ENCODE measurements at places on chromosomes 12 and 14.

DNA sequence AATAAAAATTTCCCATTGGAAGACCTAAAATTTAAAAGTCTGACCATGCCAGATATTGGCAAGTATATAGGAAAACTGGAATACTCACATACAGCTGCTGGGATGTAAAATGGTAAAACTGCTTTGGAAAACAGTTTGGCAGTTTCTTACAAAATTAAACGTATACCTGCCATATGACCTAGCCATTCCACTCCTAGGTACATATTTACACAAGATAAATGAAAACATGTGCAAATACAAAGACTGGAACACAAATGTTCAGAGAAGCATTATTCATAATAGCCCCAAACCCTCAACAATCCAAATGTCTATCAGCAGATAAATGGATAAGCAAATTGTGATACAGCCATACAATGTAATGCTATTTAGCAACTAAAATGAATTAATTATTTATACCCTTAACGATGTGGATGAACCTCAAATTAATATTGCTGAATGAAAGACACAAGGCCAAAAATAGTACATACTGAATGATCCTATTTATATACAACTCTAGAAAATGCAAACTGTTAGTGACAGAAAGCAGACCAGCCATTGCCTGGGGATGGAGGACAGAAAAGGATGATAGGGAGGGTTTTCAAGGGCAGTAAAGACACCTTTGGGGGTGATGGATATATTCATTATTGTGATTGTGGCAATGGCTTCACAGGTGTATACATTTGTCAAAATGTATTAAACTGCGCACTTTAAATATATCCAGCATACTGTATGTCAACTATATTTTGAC lies 21.3 kb upstream of the TCP11L2 start:
- DNase-seq: no peak

- peak; percentile 65 for DNase-seq
Measured at GRCh38 chr14:22555384-22556011, 33.5 kb downstream of the DAD1 start.

DNA sequence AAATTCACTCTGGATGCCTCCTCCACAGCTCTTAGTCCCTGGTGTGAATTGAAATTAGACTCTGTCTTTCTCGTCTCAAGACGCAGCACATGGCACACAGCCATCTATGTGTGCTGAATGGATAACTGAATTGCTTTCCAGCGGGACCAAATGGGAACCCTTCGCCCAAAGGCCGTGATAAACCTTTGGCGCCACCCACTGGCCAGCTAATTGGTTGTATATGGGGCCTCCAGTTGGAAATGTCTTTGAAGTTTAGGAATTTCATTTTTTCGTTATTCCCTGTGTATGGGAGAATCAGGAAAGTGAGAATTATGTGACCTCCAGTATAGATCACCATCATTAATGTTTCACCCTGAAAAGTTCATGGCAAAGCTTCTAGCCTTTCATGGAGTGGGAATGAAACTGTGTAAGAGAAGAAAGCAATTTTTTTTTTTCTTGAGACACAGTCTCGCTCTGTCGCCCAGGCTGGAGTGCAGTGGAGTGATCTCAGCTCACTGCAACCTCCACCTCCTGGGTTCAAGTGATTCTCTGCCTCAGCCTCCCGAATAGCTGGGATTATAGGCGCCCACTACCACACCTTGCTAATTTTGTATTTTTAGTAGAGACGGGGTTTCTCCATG lies 9.8 kb upstream of the HSP90AA1 start:
- DNase-seq: peak; percentile 31

- no peak for DNase-seq
Measured at GRCh38 chr14:78307671-78308070, 137.5 kb downstream of the NRXN3 start.

DNA sequence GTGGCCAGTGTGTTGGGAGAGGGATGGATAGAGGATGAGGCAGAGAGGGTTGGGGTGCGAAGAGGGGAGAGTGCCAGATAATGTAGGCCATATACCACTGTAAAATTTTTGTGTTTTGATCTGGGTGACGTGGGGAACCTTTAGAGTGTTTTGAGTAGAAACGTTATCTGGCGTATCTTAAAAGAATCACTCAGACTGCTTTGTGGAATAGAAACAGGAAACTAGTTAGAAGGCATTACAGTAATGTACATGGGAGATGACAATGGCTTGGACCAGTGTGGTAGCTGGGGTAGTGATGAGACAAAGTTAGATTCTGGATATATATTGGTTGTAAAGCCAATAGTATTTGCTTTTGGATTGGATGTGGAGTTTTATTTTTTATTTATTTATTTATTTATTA lies 20.6 kb downstream of the ATF1 start:
- DNase-seq: no peak

DNA sequence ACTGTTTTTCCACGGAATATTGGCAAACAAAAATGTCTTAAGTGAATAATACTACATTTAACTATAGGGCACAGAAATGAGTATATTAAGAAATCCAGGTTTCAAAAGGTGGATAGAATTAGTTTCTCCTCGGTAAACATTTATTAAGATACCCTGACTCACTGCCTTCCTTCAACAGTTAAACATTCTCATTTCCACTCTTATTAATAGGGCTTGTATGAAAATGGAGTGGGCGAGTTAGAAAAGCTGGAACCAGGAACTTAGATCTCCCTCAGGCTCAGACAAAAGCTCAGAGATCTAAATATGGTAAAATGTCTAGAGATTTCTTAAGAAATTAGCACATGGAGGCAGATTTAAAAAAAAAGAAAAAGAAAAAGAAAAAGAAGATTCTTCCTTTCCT lies 78.8 kb downstream of the RMST start:
- DNase-seq: no peak

DNA sequence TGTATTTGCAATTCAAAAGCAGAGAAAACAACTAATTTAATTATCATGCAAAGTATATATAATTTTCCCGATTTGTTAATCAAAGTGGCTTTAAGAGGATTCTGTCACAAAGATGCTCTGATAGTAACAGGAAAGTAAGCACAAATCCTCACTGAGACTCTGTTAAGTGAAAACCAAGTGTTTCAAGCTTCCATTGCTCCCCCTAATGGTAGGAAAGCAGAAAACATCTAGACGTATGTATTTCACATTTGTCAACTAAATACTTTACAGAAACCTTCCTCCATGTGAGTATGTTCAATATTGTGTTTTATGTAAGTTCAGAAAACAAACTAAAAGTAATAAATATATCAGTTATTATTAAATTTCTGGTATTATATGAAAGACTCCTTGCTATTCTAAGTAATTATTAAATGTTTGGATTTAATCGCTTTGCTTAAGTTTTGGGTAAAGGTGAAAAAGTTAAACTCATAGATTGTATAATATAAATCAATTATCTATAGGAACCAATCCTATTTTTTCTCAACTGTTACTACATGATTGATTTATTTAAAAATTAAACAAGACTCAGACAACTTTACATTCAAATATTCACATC lies 1.5 kb upstream of the NTS start:
- DNase-seq: no peak

- DNase-seq: no peak
Measured at GRCh38 chr12:71552728-71553501, 110.7 kb downstream of the ZFC3H1 start.

- no peak for DNase-seq
Measured at GRCh38 chr12:104319918-104320626, 16.5 kb downstream of the EID3 start.

- no peak for DNase-seq
Measured at GRCh38 chr14:74985028-74985310, 17.8 kb upstream of the EIF2B2 start.

GRCh38 chr14:92665661-92666110 lies 82.7 kb downstream of the LGMN start:
- no peak for DNase-seq

DNA sequence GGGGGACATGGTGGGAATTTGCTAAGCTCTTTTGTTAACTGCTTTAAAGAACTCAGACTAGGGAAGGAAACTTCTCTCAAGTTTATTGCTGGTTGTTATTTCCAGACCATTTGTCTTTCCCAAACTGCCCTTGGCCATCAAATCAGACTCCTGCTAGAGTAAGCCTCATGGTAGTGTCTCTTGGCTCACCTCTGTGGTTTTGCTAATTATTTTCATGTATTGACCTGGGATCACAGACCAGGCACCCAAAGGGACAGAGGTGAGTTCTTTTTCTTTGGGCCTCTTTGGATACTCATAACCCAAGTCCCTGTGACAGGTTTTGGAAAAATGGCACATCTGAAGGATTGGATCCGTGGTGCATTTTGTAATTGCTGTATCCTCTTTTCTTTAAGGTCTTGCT lies 11.2 kb downstream of the ETV6 start:
- DNase-seq: no peak

- DNase-seq: no peak
Measured at GRCh38 chr12:114395755-114396152, 10.2 kb downstream of the TBX5 start.

- no peak for DNase-seq
Measured at GRCh38 chr12:97758194-97758501, 295.5 kb downstream of the RMST start.

GRCh38 chr12:28497889-28498411 lies 307.7 kb downstream of the CCDC91 start:
- no peak for DNase-seq

- peak; percentile 9 for DNase-seq
Measured at GRCh38 chr14:60721326-60722106, 2.6 kb downstream of the SIX4 start.

GRCh38 chr14:105283028-105283427 lies 17.8 kb downstream of the BRF1 start:
- DNase-seq: no peak

DNA sequence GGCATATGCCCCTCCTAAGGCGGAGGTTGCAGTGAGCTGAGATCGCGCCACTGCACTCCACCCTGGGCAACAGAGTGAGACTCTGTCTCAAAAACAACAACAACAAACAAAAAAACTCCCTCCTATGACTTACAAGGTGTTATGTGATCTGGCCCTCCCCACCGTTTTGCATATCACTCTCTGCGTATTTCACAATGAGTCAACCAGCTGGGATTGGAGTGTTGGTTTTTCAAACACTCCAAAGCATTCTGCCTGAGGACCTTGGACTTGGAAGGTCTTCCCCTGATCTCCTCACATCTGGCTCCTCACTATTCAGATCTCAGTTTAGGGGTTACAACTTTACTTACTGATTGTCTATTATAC lies 14.0 kb downstream of the MANSC1 start:
- no peak for DNase-seq

GRCh38 chr14:54676812-54677708 lies 110.1 kb downstream of the SAMD4A start:
- no peak for DNase-seq

- no peak for DNase-seq
Measured at GRCh38 chr12:24728366-24728765, 220.5 kb downstream of the BCAT1 start.

GRCh38 chr14:72839753-72840607 lies 53.9 kb downstream of the DPF3 start:
- DNase-seq: no peak

GRCh38 chr12:101455685-101456084 lies 19.5 kb upstream of the SPIC start:
- DNase-seq: no peak

DNA sequence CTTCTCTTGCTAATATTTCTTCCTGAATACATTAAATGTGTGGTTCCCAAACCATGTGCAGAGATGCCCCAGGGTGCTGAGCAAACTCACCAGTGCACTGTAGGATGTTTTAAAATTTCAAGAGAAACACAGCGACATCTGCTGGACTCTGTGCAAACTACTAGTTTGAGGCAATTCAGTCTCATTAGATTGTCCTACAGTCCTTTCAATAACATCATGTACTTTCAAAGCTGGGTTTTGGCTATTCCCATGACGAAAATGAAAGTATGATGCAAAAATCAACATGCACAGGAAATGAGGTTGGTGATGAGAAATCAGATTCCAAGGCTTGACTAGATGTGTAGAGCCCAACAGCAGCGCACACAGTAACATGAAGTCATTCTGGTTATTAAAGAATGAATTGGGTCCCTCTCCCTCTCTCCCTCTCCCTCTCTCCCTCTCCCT lies 66.3 kb downstream of the CLIP1 start:
- DNase-seq: peak; percentile 36

DNA sequence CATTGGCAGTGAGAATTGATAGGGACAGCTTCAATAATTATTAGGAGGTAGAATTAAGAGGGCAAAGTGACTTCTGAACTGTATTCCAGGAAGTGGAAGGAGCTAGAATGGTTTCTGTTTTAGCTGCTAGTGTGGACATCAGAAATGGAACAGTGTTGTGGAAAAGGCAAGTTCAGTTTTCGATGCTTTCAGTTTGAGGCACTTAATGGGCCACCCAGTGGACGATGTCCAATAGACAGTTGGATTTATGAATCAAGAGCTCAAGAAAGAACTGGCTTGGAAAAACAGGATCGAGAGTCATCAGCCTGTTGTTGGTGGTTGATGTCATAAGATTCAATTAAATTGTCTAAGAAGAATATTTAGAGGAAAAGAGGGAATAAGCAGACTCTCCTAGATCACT lies 136.3 kb downstream of the DYRK2 start:
- no peak for DNase-seq

GRCh38 chr12:23204933-23205778 lies 580.2 kb downstream of the ETNK1 start:
- no peak for DNase-seq

DNA sequence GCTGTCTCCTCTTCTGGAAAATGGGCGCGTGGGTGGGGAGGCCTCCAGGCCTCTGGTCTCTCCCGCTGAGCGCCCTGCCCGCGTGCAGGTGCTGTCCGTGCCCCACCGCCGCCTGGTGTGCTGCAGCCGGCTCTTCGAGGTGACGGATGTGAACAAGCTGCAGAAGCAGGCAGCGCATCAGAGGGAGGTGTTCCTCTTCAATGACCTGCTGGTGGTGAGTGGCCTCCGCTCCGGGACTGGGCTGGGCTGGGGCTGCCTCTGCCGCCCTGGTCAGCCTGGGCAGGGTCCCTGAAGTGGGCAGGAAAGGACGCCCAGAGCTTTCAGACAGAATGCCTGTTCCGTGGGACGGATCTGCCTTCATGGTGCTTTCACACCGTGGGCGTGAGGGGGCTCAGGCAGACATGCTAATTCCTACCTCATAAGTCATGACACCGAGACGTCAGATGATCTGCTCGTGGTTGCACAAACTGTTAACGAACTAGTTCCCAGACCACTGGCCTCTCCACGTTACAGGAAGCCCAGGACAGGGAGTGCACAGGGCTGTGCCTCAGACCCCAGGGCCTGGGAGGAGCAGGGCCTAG lies 50.5 kb downstream of the SLC6A12 start:
- DNase-seq: no peak

- no peak for DNase-seq
Measured at GRCh38 chr14:75896341-75896740, 85.5 kb downstream of the TGFB3 start.

GRCh38 chr14:98665007-98665406 lies 607.0 kb downstream of the BCL11B start:
- no peak for DNase-seq

- no peak for DNase-seq
Measured at GRCh38 chr14:64434528-64434927, 30.8 kb upstream of the AKAP5 start.
